ENCODE measurements at places on chromosomes 2 and 18.

DNA sequence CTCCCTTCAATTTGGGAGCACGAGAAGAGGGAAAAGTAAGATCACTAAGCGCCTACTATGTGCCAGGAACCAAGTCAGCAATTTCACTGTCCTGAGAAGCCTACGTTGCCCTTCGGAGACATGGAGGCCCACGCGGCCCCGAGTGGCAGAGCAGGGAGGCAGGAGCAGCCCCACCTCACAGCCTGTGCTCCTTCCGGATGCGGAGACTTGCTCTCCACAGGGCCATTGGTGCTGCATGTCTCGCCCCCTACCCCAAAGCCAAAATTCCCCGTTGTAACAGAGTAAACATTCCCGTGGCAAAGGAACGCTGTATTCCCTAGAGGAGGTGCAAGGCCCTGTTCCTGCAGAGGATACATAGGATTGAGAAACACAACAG is 4.5 kb downstream of the SLC14A2 start:
- DNase-seq, result no peak

DNA sequence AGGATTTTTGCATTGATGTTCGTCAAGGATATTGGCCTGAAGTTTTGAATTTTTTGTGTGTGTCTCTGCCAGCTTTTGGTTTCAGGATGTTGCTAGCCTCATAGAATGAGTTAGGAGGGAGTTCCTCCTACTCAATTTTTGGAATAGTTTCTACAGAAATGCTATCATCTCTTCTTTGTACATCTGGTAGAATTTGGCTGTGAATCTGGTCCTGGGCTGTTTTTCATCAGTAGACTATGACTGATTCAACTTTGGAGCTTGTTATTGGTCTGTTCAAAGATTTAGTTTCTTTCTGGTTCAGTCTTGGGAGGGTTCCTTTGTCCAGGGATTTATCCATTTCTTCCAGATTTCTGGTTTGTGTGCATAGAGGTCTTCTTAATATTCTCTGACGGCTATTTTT is 166.7 kb downstream of the ST6GAL2 start:
- no peak for DNase-seq

DNA sequence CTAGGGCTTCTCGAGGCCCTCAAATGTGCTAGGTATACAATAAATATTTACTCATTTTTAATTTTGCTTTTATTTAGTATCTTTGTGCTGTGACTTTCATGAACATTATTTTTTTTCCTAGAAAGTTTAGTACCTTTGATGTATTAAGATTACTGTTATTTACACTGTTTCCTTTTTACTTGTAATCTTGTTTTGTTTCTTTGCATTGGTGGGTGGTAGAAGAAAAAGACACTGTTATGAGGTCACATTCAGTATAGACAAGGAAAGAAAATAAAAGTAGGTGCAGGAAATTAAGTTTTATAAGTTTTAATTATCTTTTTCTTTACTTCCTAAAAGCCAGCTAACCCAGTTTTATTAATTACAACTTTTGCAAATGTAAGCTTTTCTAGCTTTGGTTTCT is 23.0 kb downstream of the MALT1 start:
- DNase-seq, result no peak

GRCh38 chr18:59229191-59229590 is 9.2 kb downstream of the GRP start:
- no peak for DNase-seq

- no peak for DNase-seq
Observed at GRCh38 chr2:150208689-150209088, 278.8 kb downstream of the RND3 start.

DNA sequence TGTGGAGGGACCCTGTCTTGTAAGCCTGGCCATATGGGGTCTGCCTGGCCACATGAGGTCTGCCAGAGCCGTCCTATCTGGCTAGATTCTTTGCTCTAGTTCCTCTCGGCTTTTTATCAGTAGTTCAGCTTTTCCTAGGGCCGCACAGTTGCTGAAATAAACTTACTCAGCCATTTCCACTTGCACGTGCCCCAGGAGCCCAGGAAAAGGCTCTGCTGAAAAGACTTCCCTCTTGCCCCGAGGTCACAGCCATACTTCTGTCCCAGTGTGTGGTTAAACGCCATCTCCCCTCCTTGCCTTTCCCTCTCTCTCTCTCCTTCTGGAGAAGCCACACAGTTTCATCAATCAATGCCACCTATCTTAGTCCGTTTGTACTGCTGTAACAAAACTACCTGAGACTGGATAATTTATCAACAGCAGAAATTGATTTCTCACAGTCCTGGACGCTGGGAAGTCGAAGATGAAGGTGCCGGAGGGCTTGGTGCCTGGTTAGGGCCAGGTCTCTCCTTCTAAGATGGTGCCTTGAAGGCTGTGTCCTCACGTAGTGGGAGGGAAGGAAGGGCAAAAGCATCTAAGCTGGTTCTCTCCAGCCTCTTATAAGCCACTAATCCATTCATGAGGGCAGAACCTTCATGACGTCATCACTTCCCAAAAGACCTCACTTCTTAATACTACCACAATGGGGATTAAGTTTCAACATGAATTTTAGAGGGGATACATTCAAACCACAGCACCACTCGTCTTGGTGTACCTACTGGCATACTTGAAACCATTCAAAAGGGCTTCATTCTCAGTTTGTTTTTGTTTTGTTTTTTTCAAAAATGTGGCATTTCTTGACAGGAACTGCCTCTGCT is 11.2 kb upstream of the GALM start:
- no peak for DNase-seq

Data from NAMALWA (cell line).